A549 treated with RU486 at 1 μM for 4 hours (cell line): ENCODE measurements at places on chromosomes 4 and X. TPM values are rescaled to one million over a fixed set of nuclear protein-coding genes. Genes with fewer than 3 reads are reported as not detected.

Gene CT45A3
- 0.15 to 0.17 TPM in 2 of 5 replicates, not detected in the others for total RNA-seq

Gene GASK1B
- total RNA-seq: 0.07 to 0.53 TPM (median 0.38 TPM) in 5 replicates

Gene IL1RAPL1
- total RNA-seq: not detected in 5 replicates

Gene MCF2
- 0.05 to 0.08 TPM in 2 of 5 replicates, not detected in the others for total RNA-seq

Gene MAGEC3
- not detected in 5 replicates for total RNA-seq

Gene HERC5
- 3.5 to 5.2 TPM (median 4.4 TPM) in 5 replicates for total RNA-seq

Gene CFP
- 0.35 to 0.88 TPM (median 0.58 TPM) in 5 replicates for total RNA-seq

Gene ERAS
- 0.13 TPM in 1 of 5 replicates, not detected in the others for total RNA-seq

Gene DMRTC1
- total RNA-seq: not detected in 5 replicates

Gene NRK
- total RNA-seq: not detected in 5 replicates

Gene DYNLT3
- total RNA-seq: 10.7 to 18.6 TPM (median 16.8 TPM) in 5 replicates

Gene EPHA5
- 0.19 to 0.62 TPM (median 0.45 TPM) in 5 replicates for total RNA-seq

Gene ALAS2
- not detected in 5 replicates for total RNA-seq

Gene NOP14
- total RNA-seq: 28.0 to 32.3 TPM (median 29.5 TPM) in 5 replicates

Gene ARHGAP6
- 0.02 to 0.10 TPM in 2 of 5 replicates, not detected in the others for total RNA-seq

Gene MAGEB10
- not detected in 5 replicates for total RNA-seq

Gene POU3F4
- not detected in 5 replicates for total RNA-seq

Gene PRDM5
- total RNA-seq: 3.3 to 5.8 TPM (median 4.9 TPM) in 5 replicates

Gene JCHAIN
- total RNA-seq: 0.45 to 1.4 TPM in 2 of 5 replicates, not detected in the others

Gene SPP1
- total RNA-seq: 154 to 221 TPM (median 176 TPM) in 5 replicates

Gene AMBN
- not detected in 5 replicates for total RNA-seq

Gene SATL1
- total RNA-seq: not detected in 5 replicates

Gene P2RY10
- total RNA-seq: not detected in 5 replicates

Gene AFM
- not detected in 5 replicates for total RNA-seq

Gene FGF2
- total RNA-seq: 36.3 to 64.1 TPM (median 51.6 TPM) in 5 replicates

Gene CDX4
- total RNA-seq: not detected in 5 replicates

Gene TBX22
- total RNA-seq: not detected in 5 replicates

Gene CFAP299
- not detected in 5 replicates for total RNA-seq

Gene GAGE12H
- total RNA-seq: not detected in 5 replicates

Gene MGAT4D
- total RNA-seq: not detected in 5 replicates

Gene RGN
- not detected in 5 replicates for total RNA-seq

Gene SMIM10
- 0.09 to 0.28 TPM (median 0.14 TPM) in 4 of 5 replicates, not detected in the other for total RNA-seq

Gene EDNRA
- 0.30 to 0.62 TPM (median 0.31 TPM) in 5 replicates for total RNA-seq

Gene AIFM1
- total RNA-seq: 66.5 to 80.2 TPM (median 77.4 TPM) in 5 replicates

Gene NAA11
- not detected in 5 replicates for total RNA-seq

Gene KLHL4
- 2.8 to 3.7 TPM (median 3.4 TPM) in 5 replicates for total RNA-seq

Gene KLF3
- 6.6 to 12.6 TPM (median 11.8 TPM) in 5 replicates for total RNA-seq

Gene PAGE1
- 0.27 TPM in 1 of 5 replicates, not detected in the others for total RNA-seq

Gene CLNK
- total RNA-seq: not detected in 5 replicates

Gene SPANXD
- 0.42 TPM in 1 of 5 replicates, not detected in the others for total RNA-seq

Gene PCDH10
- 0.09 to 0.23 TPM (median 0.14 TPM) in 5 replicates for total RNA-seq

Gene RNF150
- 0.19 to 0.57 TPM (median 0.36 TPM) in 5 replicates for total RNA-seq

Gene HPGDS
- not detected in 5 replicates for total RNA-seq

Gene VCX3A
- total RNA-seq: not detected in 5 replicates

Gene SPINK2
- not detected in 5 replicates for total RNA-seq

Gene FRG2
- 0.05 to 0.09 TPM in 2 of 5 replicates, not detected in the others for total RNA-seq

Gene THAP6
- total RNA-seq: 4.5 to 7.1 TPM (median 5.1 TPM) in 5 replicates

Gene MAP9
- 2.2 to 6.3 TPM (median 5.7 TPM) in 5 replicates for total RNA-seq

Gene GPM6B
- total RNA-seq: 0.03 to 0.30 TPM in 2 of 5 replicates, not detected in the others

Gene TMEM144
- total RNA-seq: 1.7 to 4.5 TPM (median 3.4 TPM) in 5 replicates

Gene GAGE13
- not detected in 5 replicates for total RNA-seq

Gene TCP11X2
- total RNA-seq: not detected in 5 replicates

Gene MAMLD1
- total RNA-seq: 7.9 to 10.4 TPM (median 9.0 TPM) in 5 replicates
